Brain (organoid and tissue), 16 donors: ENCODE measurements at places on chromosomes 7 and 10. TPM values are rescaled to one million over a fixed set of nuclear protein-coding genes. Genes with fewer than 3 reads are reported as not detected.

Gene PRF1
- polyA plus RNA-seq, result 4.3 TPM

Gene DRGX
- 0.12 TPM for polyA plus RNA-seq

Gene ACSM6
- not detected for polyA plus RNA-seq

Gene HGF
- 1.2 TPM for polyA plus RNA-seq

Gene NPY4R2
- not detected for polyA plus RNA-seq

Gene NUTM2D
- polyA plus RNA-seq, result 4.7 TPM

Gene TRPV5
- polyA plus RNA-seq, result 0.31 TPM

Gene PTF1A
- not detected for polyA plus RNA-seq

GRCh38 chr7:127153315-127153714 is 99.4 kb downstream of the GRM8 start:
- DNase-seq, result no peak

- no peak for DNase-seq
Observed at GRCh38 chr7:83161899-83162401, 734 bp downstream of the PCLO start.

DNA sequence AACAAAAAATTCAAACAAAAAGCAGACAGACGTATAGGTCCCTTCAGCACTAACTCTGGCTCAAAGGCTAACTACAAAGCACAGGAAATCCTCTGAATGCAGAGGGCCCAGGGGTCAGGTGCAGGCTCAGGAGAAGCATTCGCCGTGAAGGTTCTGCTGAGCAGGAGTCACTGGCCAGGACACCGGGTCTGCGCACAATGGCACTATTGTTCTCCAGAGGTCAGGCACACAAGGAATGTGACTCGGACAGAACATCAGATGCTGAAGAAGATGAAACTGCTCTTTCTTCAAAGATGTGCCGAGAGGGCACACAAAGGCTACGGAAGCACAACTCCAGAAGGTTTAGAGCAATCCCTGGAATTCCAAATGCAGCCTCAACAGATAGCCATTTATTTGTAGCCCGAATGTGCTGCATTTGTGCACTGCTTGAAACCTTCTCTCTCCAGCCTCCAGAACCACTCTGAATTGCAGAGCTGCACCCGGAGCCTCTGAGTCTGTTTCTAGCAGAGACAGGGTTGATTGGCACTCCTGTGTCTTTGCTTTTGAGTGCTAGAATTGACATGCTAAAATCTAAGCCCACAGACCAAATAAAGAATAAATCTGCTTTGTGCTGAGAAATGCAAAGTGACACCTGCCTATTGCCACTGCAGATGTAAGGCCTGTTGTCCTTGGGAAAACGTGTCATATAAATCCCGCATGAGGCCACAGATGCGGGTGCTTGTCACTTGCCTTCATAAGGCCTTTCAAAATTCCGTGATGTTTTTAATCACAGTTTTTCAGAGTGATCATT is 85.4 kb upstream of the AFAP1L2 start:
- peak; percentile 30 for DNase-seq

- DNase-seq, result no peak
Observed at GRCh38 chr7:134926396-134926795, 59.9 kb upstream of the AGBL3 start.

DNA sequence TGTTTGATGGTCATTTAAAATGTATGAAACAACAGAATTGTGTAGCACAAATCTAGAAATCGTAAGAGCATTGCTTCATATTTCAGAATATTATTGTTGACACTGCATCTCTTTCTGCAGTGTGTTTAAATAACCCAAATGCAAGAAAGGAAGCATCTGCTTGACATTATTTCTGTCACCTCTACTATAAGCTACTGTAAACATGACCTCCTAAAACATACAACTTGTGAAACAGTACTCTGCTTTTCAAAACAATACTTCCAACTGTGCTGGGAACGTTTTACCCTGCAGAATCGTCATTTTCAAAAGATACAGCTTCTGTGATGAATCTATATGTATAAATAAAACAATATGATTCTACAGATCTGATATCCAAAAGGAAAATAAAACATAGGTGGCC is 82.0 kb downstream of the RNF133 start:
- no peak for DNase-seq

DNA sequence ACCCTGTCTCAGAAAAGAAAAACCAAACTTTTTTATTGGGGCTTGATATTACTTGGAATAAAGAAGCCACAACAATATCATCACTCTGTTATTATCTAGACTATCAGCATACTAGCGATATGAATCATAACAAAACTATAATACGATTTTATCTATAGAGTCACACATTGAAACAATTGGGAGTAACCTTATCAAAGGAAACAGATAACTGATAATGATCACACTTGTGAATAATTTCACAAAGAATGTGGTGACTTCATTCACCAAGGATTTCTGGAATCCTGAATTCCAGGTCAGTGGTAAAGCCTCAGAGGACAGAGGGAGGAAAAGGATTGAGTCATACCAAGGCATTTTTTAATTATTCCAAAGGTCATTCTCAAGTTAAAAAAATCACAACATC is 32.1 kb upstream of the NMT2 start:
- no peak for DNase-seq

GRCh38 chr10:58358314-58358933 is 23.6 kb downstream of the UBE2D1 start:
- DNase-seq, result no peak

DNA sequence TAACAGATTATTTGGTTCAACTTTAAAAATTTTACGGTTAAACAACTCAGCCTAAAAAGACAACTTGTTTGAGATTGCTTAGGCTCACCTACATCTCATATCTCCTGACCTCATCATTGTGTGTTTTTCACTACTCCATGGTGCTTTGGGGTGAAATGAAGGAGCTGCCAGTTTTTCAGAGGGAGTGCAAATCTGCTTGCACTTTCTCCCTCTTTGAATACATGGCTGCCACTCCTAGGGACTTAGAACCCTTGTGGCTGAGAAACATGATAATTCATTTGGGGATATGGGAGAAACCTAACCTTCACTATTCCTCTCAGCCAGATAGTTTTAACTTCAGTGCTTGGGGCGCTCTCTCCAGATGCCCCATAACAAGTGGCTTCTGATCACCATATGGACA is 2.7 kb downstream of the CCSER2 start:
- DNase-seq, result no peak

DNA sequence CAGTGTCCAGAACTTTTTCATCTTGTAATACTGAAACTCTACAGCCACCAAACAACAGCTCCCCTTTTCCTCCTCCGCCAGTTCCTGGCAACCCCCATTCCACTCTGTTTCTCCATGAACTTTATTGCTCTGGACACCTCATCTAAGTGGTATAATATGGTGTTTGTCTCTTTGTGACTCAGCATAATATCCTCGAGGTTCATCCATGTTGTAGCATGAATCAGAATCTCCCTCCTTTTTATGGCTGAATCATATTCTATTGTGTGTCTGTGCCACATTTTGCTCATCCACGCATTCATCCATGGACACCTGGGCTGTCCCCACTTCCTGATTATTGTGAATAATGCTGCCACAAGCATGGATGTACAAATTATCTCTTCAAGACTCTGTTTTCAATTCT is 124.4 kb upstream of the FGFR2 start:
- DNase-seq, result no peak

GRCh38 chr7:128217967-128218652 is 23.0 kb upstream of the LEP start:
- DNase-seq, result no peak

DNA sequence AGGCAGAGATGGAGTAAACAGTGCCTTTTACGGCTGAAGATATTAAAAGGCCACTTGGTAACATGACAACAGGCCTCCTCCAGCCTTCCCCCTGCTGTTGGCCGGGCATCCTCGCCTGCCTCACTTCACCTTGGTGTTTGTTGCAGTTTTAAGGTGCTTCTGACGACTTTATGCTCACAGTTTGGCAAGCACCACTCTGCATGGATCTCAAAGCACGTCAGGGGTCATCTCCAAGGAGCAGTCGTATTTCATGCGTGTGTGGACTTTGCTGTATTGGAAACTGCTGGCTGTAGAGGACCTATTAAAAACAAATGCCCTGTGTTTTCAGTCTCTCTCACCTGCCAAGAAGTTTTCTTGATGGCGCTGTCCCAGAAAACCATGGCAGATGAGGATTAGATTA is 483.1 kb downstream of the RPS24 start:
- DNase-seq, result peak; percentile 15

- DNase-seq, result peak; percentile 76
Observed at GRCh38 chr10:22334414-22335172, 10.7 kb upstream of the SPAG6 start.

- no peak for DNase-seq
Observed at GRCh38 chr7:21946222-21946709, 567 bp upstream of the CDCA7L start.
